Stimulated activated CD8-positive, alpha-beta memory T cell treated with anti-CD3 and anti-CD28 coated beads, Interleukin-7, amount 100 ng/mL, for 4 hours (primary cell): ENCODE measurements at places on chromosomes 12 and 14.

- DNase-seq, result no peak
Observed at GRCh38 chr12:124915239-124916236, 1.1 kb upstream of the UBC start.

- no peak for DNase-seq
Observed at GRCh38 chr14:98694541-98694940, 577.5 kb downstream of the BCL11B start.

- DNase-seq, result peak; percentile 19
Observed at GRCh38 chr12:106248846-106249371, 1.1 kb upstream of the CKAP4 start.

DNA sequence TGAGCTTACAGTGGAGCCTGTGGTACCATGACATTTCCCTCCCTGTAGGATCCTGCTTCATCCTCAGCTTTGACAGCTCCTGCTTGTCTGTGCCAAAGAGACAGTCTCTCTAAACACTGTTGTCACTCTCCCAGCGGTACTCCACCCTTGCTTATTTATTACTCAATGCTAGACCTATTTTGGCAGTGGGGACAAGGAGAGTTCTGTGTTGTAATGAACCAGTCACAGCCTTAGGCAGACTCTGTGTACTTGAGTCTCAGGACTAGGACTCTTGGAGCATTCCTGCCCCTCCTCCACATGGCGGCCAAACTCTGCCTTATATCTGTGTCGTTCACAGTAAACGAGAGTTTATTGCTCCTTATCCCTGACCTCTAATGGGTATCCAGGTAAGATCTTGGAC is 70.9 kb downstream of the PIK3C2G start:
- DNase-seq, result no peak

DNA sequence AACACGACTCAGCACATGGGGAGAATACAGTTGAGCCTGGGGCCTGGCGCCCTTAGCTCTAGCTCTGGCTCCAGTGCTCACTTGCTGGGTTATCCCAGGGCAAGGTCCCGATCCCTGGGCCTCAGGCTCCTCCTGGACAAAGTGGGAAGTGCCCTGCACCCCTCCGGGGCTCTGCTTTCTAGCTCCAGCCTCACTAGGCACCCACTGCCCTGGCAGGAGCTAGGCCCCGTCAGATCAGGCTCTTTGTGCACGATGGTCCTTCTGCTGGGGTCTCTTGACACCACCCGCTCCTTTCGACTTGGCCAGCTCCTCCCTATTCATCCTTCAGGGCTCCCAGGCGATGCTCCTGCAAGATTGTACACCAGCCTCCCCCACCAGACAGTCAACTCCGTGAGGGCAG is 23.4 kb downstream of the NCKAP5L start:
- DNase-seq, result no peak

DNA sequence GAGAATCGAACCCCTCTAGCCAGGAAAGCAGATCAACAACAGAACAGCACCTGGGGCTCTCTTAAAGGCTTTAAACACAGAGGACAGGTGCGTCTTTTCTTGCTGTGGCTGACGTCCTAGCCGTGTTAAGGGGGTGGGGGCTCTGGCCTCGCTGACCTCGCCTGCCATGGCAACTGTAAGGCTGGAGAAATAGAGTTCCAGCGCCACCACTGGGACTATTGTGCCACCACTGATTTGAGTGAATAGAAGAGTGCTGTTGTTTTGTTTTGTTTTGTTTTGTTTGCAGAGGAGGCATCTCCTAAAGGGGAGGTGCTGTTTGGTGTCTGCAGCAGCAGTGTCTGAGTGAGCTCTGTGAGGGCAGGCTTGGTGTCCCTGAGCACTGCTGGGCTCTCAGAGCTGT is 34.2 kb upstream of the PRMT8 start:
- no peak for DNase-seq

- DNase-seq, result no peak
Observed at GRCh38 chr12:76455582-76456345, 103.8 kb downstream of the OSBPL8 start.

GRCh38 chr12:32588604-32589003 is 90.5 kb upstream of the DNM1L start:
- no peak for DNase-seq

DNA sequence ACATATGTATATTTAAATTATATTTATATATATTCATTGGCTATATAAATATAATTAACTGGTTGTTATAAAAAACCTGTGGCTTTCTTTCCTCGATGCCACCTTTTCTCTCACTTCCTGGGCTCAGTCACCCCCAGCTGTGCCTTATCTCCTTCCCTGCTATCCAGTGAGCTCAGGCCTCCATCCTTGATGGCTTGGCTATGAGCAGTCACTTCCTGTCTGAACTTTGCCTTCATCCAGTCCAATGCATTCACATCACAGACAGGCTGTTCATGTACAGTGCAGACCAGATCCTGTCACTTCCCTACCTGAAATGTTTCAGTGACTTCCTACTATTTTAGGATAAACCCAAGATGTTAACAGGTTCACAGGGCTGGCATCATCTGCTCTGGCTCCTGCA is 115.3 kb upstream of the PRB2 start:
- DNase-seq, result no peak

DNA sequence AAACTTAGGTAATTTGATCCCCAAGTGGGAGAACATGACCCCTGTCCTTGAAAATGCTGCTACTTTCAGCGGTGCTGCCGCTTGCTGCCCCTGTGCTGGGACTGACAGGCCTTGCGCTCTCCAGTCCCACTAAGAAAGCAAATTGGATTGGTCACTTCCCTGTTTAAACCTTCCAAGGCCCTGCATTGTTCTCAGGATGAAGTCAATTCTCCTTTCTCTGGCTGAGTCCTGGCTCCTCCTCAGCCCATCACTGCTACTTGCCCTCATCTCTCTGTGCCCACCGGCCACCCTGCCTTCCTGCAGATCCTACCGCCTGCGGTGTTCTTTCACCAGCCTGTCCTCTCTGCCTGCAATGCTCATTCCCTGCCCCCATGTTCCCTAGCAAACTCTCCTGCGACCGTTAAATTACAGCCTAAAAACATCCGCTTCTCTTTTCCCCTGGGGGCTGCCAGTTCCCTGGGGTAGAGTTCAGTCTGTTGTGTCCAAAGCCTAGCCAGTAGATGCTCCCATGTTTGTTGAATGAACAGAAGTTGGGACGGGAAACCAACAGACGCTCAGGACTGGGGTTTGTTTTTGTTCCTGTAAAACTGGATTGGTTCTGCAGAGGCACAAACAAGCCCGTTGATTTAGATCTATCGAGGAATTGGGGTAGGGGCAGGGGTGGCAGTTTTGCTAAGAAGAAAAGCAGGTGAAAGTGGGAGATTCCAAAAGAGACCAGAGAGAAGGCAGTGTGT is 127.3 kb upstream of the HIF1A start:
- DNase-seq, result no peak

- no peak for DNase-seq
Observed at GRCh38 chr12:93347054-93347785, 30.5 kb upstream of the NUDT4 start.

GRCh38 chr14:30855345-30856037 is 18.9 kb upstream of the COCH start:
- DNase-seq, result no peak

GRCh38 chr14:65993103-65993502 is 493.1 kb upstream of the CCDC196 start:
- DNase-seq, result no peak

DNA sequence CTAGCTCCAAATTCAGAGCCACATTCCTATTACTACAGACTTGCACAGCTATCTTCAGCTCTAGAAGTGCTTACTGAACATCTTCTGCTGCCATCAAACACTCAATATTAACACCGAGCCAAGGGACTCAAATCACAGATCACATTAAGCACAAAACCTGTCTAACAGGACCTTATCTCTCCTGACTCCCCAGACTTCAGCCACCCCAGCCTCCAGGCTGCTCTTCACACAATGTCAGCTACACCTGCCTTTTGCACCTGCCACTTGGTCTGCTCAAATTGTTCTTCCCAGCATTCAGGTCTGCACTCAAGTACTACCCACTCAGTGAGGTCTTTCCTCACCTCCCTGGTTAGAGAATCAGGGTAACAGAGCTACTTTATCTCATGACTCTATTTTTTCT is 57.1 kb downstream of the GALC start:
- DNase-seq, result no peak

DNA sequence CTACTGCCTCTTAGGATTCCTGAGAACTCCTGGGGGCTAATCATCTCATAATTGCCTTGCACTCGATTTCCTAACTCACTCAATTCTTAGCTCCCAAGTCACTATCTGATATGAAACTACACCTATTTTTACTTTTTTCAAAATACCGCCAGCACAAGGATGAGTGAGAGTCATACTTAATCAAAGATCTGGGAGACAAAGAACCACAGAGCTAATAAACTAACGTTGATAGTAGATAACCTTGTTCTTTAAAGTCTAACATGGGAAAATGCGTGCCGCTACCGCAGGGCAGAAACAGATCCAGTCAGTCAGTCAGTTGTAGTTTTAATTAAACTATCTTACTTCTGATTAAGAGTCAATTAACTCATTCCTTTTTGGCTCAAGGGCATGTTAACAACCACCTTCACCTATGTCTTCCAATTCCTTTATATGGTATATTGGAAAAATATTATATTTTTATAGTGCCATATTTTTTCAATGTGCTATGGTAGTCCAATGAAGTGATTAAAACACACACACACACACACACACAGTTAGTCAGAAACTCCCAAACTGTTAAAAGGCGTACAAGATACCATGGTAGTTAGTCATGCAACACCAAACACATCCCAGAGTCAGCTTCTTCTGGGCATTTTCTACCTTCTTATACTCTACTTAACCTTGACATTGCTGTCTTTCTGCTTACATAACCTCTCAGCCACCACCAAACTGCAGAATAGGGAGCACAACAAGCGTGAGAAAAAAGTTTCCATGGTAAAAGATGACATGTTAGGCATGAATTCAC is 114.0 kb downstream of the KLHL28 start:
- no peak for DNase-seq

GRCh38 chr12:65668981-65669695 is 155.1 kb upstream of the HMGA2 start:
- DNase-seq, result no peak

- no peak for DNase-seq
Observed at GRCh38 chr12:2043054-2043453, 9.7 kb upstream of the CACNA1C start.
